ENCODE measurements at places on chromosomes 5 and 9.

DNA sequence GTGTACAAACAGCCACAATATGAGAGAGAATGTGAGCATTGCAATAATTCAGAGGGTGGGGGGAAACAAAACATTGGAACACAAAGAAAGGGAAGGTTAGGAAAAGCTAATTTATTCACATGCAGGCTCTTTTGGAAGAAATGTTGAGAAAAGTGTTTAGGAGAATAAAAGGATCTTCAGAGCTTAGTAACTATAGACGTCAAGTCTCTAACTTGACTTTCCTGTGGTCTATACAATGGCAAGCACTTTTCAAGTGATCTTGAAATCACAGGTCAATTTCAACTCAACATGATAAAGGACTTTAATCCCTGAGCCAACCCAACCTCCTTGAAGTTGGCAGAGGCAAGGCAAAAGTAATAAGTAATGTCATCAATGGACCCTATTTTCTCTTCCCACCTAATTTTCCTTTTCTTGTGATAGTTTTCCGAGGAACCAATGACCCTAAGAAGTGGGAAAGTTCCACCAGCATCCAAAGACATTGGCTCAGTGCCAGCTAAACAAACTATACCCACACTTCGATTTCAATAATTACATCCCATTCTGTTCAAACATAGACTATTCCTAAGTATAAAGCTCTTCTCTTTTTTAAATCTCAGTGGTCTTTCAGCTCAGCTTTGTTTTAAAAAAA is 23.7 kb downstream of the RFK start:
- DNase-seq = no peak

GRCh38 chr5:83331842-83332241 is 139.7 kb upstream of the VCAN start:
- no peak for DNase-seq

- DNase-seq = peak; percentile 41
Observed at GRCh38 chr9:121439711-121440664, 59.7 kb downstream of the GGTA1 start.

DNA sequence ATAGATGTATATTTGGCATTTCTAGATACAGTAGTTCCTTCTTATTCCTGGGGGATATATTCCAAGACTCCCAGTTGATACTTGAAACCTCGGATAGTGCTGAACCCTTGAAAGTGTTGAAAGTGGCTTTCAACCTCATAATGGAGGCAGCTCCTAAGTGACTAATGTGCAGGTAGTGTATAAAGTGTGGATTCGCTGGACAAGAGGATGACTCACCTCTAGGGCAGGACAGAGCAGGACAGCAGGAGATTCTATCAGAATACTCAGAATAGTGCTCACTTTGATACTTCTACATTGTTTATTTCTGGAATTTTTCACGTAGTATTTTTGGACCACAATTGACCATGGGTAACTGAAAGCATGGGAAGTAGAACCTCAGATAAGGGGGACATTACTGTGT is 1138.9 kb upstream of the WWC1 start:
- DNase-seq = no peak

GRCh38 chr5:120096413-120096812 is 367.7 kb upstream of the PRR16 start:
- DNase-seq = peak; percentile 0

GRCh38 chr9:126504086-126504976 is 109.4 kb upstream of the LMX1B start:
- no peak for DNase-seq

DNA sequence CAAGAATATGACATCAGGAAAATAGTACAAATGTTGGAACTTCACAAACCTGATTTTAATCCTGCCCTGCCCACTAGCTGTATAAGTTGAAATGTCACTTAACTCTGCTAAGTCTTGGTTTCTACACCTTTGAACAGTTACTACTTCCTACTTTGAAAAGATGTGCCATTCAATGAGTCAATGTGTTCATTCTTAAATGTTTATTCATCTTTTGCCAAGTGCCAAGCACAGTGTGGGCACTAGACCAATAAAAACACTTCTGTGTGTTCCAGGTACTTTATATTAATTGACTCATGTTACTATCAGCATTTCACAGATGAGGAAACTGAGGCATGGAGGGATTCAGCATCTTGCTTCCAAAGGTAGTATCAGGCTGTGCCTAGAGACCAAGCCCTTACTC is 12.8 kb downstream of the PDCL start:
- no peak for DNase-seq

DNA sequence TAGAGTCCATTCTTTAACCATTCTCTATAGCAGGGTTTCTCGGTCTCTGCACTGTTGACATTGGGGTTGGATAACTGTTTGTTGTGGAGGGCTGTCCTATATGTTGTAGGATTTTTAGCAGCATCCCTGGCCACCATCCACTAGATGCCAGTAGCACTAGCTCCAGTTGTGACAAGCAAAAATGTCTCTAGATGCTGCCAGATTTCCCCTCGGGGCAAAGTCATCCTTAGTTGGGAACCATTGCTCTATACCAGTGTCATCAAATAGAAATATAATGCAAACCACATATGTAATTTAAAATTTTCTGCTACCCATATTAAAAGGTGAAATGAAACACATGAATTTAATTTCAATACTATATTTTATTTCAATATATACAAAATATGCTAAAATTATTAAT is 2.9 kb downstream of the TTC23L start:
- DNase-seq = no peak

DNA sequence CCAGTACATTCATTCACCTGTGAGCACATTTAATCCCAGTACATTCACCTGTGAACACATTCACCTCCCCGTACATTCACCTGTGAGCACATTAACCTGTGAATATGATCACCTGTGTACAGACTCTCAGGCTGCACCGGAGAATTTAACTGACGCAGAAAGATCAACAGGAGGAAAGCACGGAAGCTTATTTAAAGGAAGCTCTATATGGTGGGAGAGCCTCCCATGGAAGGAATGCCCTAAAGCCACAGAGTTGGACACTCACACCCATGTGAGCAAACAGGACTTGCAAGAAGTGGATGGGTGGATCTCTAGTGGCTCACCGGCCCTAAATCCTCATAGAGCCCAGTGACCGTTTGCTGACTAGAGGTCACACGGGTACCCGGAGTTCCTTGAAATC is 38.2 kb downstream of the TRIP13 start:
- DNase-seq = no peak

- no peak for DNase-seq
Observed at GRCh38 chr5:26833596-26833995, 204.8 kb downstream of the CDH9 start.

GRCh38 chr9:7454624-7455023 is 345.0 kb downstream of the DMAC1 start:
- DNase-seq = no peak

- no peak for DNase-seq
Observed at GRCh38 chr9:93303258-93303771, 119.4 kb downstream of the WNK2 start.

DNA sequence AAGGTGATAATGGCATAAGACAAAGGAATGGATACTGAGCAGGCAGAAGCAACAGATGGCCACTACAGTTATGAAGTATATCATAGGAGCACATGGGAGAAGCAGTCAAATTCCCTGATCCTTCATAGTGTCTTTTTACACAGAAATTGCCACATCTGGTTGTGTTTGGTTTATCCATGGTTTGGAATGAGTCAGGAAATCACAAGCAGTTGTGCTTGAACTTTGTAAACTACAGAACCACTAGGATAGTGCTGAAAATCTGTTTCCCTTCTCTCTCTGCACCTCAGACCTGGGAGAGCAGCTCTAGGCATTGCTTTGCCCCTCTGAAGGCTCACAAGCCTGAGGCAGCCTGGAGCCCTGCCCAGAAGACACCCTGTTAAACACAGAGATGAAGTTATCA is 134.0 kb downstream of the DMRT2 start:
- DNase-seq = no peak

- DNase-seq = no peak
Observed at GRCh38 chr9:113964495-113965170, 88.5 kb downstream of the ZNF618 start.

DNA sequence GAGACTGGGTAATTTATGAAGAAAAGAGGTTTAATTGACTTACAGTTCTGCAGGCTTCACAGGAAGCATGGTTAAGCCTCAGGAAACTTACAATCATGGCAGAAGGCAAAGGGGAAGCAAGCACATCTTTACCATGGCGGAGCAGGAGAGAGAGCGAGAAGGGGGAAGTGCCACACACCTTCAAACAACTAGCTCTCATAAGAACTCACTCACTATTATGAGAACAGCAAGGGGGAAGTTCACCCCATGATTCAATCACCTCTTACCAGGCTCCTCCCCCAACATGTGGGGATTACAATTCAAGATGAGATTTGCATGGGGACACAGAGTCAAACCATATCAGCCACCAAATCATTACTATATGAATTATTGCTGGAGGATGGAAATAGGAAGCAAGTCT is 30.3 kb upstream of the STX17 start:
- DNase-seq = no peak

- peak; percentile 6 for DNase-seq
Observed at GRCh38 chr5:32909207-32909606, 198.1 kb downstream of the NPR3 start.

GRCh38 chr9:2495221-2496005 is 126.2 kb upstream of the VLDLR start:
- DNase-seq = no peak

DNA sequence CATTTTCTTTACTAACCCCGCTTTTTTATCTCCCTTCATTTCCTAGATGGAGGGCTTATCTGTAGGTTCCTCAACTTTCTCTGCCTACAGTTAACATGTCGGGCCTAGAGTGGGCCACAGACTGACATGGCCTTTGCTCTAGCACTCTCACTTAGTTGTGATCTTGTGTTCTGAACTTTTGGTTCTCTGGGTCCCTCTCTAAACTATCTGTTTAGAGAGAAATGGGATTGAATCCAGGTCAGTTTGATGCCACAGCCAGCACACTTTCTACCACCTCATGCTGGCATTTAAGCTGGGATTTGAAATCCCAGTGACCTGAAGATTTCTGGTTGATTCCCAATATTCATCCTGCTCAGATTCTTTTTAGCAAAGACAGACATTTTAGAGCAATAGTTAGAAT is 388.5 kb upstream of the PAPPA start:
- no peak for DNase-seq

DNA sequence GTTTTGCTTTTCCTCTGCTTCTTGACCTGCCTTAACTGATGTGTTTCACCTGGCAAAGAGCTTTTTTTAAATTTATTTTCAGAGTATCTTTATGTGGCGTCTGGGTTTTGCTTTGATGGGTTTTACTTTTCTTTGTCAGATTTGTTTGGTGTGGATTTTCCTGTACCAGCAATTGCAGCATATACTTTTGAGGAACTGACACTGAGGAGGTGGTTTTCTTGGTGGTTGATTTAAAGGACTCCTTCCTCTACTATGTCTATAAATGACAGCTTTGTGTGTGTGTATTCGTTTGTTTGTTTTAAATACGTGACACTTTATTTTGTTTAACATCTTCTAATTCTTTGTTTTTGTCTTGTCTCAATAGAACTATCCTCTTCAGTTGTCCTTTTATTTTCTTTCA is 1071.9 kb upstream of the ARRDC3 start:
- DNase-seq = no peak

DNA sequence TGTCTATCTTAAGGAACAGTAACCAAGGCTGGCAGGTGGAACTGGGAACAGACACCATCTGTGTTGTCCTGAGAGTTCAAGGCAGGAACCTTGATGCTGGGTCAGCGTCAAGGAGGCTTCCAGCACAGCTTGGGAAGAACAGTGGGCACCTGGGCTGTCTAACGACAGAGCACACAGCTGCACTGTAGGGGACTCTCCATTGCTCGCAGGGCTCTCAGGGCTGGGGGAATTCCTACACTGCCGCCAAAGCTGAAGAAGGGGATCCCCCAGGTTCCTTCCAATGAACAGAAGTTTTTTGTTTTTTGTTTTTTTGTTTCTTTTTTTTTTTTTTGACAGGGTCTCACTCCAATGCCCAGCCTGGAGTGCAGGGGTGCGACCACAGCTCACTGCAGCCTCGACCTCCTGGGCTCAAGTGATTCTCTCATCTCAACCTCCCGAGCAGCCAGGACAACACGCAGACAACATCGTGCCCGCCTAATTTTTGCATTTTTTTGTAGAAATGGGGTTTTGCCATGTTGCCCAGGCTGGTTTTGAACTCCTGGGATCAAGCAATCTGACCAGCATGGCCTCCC is 81.9 kb downstream of the PTPN3 start:
- no peak for DNase-seq

DNA sequence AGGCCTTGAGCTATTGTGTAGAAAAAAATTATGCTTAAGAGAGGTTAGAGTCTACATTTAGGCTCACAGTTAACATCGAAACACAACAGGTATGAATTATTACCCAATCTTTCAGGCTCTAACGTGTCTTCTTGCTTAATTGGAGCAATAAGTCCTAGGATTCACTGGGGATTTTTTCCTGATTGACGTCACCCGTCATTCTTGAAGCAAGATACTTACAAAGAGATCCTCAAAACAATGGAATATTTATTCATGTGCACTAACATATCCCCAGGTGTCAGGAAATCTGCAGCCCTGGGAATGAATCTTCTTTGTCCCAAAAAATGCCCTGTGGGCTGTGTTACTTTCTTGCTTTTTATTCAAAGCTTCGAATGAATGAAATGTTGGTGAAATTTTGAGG is 413.5 kb downstream of the NFIB start:
- DNase-seq = no peak

DNA sequence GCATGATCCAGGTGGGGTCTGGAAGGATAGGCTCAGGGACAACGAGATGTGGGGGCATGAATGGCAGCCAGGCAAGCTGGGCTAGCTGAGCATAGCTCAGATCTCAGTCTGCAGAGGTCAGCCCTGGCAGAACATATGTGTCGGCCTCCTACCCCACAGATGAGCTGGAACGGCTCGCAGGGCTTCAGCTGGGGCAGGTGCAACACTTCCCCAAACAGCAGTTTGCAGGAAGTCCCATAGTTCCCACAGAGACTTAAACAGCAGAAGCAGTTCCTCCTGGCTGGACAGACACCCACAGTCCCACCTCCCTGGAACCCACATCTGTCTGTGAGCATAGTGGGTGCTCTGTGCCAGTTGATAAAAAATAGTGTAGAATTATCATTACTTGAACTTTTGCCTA is 404.6 kb downstream of the GADD45G start:
- DNase-seq = no peak

DNA sequence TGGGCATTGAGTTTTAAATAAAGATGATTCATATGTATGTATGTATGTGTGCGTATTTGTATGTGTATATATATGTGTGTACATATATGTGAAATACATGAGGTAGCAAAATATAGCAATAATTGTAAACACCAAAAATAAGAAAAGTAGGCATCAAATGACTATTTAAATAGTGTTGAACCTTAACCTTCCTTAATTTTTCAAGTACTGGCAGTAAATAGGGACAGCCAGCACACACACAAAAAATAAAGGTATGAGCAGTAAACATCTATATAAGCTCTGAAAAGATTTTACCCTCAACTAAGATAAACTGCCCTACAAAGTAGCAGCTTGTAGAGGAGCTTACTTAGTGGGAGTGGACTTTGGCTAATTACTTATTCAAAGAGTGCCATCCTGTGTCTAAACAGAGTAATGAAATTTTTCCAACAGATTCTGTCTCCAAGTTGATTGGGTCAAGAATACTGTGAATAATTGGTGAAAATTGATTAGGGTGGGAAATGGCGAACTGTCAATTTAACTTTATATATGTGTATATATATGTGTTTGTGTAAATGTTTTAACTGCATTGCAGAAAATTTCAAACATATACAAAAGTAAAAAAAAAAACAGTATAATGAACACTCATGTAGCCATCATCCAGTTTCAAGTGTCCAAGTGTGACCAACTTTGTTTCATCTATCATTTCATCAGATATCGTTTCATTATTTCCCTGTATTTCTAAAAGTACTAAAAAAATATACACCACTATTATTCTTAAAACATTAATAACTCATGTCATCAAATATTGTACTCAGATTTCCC is 2.0 kb upstream of the ADAMTS6 start:
- peak; percentile 29 for DNase-seq

All from hepatic stellate cell (primary cell).